Fibroblast of lung (primary cell): ENCODE measurements at places on chromosomes 3 and 15. TPM values are rescaled to one million over a fixed set of nuclear protein-coding genes. Genes with fewer than 3 reads are reported as not detected.

The DNAJA4 gene
- 4.1 and 7.9 TPM in 2 replicates for total RNA-seq

The SPTBN5 gene
- total RNA-seq: 0.26 and 0.66 TPM in 2 replicates

The IL17RD gene
- 1.8 and 2.1 TPM in 2 replicates for total RNA-seq

The ABI3BP gene
- total RNA-seq: 4.8 and 6.2 TPM in 2 replicates

The NAA80 gene
- 2.1 and 3.8 TPM in 2 replicates for total RNA-seq

The GOLGA6L10 gene
- total RNA-seq: 0.26 and 0.99 TPM in 2 replicates

The PTX3 gene
- 464 and 549 TPM in 2 replicates for total RNA-seq

The TYRO3 gene
- total RNA-seq: 9.8 and 14.9 TPM in 2 replicates

The RNF7 gene
- 27.2 and 38.6 TPM in 2 replicates for total RNA-seq

The FSD2 gene
- not detected in 2 replicates for total RNA-seq

The FGD5 gene
- 0.50 and 1.0 TPM in 2 replicates for total RNA-seq

The PRSS50 gene
- not detected in 2 replicates for total RNA-seq

The IGSF11 gene
- under 0.01 and 0.26 TPM in 2 replicates for total RNA-seq

The LYSMD4 gene
- total RNA-seq: 7.4 and 12.6 TPM in 2 replicates

The LMAN1L gene
- not detected in 2 replicates for total RNA-seq

The GASK1A gene
- total RNA-seq: 1.8 and 5.4 TPM in 2 replicates

The CDC25A gene
- total RNA-seq: 1.0 and 1.3 TPM in 2 replicates

The RIOX2 gene
- total RNA-seq: 36.7 and 46.1 TPM in 2 replicates

The AGBL1 gene
- total RNA-seq: not detected in 2 replicates

The SAMMSON gene
- total RNA-seq: under 0.01 TPM in 2 replicates
